ENCODE measurements at places on chromosomes 16 and 17.
A peak's percentile ranks its signal among the peaks of the same experiment; 100 is the strongest.

DNA sequence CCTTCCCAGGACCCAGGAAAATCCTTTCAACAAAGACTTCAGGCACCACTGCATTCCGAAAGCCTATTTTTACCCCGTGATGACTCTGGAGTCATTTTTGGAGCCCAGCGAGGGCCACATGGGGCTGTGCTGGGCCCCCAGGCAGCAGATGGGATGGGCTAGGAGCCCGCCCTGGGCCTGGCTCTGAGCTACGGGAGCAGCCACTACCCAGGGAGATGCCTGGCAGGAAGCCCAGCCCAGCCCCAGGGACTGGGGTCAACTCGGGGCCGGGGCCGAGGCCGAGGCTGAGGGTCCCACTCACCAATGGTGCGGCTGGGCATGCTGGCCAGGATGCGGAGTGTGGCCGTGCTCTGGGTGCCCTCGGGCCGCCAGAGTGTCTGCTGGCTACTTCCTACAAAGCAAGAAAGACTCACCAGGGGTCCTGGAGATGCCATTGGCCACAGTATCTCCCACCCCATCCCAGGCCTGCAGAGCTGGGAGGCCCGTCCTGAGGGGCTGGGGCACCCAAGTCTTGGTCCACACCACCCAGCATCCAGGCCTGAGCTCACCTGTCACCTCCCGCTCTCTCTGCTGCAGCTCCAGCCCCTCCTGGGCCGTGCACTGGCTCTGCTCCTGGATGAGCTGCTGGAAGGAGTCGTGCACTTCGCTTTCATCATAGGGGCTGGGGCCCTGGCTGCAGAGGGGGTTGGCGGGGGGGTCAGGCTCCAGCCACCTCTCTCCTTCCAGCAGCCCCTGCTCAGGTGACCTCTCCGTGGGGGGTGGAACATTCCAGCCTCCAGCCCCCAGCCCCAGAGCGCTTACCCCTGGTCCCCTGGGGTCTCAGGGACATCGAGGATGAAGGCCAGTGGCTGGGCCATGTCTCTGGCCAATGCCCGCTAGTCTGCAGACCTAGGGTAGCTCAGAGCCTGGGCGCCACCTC lies 2.3 kb downstream of the TMC6 start:
- peaks cover 8% of the 10 kb centered on the region for H3K4me1 ChIP-seq
- H3K4me3 ChIP-seq, result no peak overlapping the region
- H3K36me3 ChIP-seq, result no peaks in the 10 kb centered on the region
- H3K27ac ChIP-seq, result no peak overlapping the region

DNA sequence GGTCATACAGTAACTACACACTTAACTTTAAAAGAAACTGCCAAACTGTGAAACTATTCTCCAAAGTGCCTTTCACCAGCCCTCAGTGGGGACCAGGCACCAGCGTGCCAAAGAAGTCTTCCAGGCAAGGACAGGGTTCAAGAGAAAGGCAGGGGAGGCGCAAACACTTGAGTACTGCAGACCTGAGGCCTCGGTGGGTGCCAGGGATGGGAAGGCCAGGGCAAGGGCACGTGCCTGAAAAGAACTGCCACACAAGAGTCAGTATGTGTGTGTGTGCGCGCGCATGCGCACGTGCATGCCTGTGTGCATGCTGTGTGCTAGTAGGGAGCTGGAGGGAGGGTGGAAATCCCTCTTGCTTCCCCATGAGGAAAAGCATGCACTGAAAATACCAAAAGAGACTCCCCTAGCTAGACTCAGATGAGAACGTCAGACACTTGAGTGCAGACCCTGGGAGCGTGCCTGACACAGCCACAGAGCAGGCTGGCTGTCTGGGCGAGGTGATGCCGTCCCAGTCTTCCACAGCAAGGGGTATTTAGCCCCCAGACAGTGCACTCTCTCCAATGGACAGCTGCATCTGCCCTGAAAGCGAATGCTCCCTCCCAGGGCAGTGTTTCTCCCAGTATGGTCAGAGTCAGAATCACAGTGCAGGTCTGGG lies 40.1 kb upstream of the GSG1L start:
- DNase-seq, result no peak
- peaks cover 24% of the 10 kb centered on the region for H3K36me3 ChIP-seq
- no peaks in the 10 kb centered on the region for H3K4me1 ChIP-seq
- H3K27ac ChIP-seq, result no peak overlapping the region

GRCh38 chr17:19242323-19242722 lies 5.2 kb downstream of the EPN2 start:
- no peaks in the 10 kb centered on the region for H3K27me3 ChIP-seq
- DNase-seq, result no peak
- H3K4me1 ChIP-seq, result peaks cover 3% of the 10 kb centered on the region
- peak overlapping the region; percentile 12 for H3K27ac ChIP-seq

DNA sequence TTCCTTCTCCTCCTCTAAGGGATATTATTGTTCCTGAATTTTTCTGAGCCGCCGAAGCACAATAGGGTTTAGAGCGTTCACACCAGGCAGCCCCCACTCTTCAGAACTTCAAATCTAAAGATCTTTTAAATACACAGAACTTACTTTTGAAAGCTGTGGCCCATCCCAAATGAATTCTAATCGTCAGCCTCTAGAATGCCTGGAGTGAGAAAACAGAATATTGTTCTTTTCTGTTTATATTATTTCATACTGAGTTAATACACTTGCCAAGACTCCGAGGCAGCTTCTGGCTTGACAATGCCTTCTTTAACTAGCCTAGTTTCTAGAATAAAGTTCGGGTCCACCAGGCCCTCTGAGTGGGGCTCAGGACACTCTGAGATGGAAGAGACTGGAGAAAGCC lies 405.6 kb downstream of the WWOX start:
- no peaks in the 10 kb centered on the region for H3K36me3 ChIP-seq
- H3K4me1 ChIP-seq, result no peaks in the 10 kb centered on the region
- no peaks in the 10 kb centered on the region for H3K27me3 ChIP-seq

GRCh38 chr16:79560318-79560717 lies 40.2 kb downstream of the MAF start:
- H3K27me3 ChIP-seq, result no peaks in the 10 kb centered on the region
- no peaks in the 10 kb centered on the region for H3K4me1 ChIP-seq
- no peak for DNase-seq
- no peaks in the 10 kb centered on the region for H3K36me3 ChIP-seq

DNA sequence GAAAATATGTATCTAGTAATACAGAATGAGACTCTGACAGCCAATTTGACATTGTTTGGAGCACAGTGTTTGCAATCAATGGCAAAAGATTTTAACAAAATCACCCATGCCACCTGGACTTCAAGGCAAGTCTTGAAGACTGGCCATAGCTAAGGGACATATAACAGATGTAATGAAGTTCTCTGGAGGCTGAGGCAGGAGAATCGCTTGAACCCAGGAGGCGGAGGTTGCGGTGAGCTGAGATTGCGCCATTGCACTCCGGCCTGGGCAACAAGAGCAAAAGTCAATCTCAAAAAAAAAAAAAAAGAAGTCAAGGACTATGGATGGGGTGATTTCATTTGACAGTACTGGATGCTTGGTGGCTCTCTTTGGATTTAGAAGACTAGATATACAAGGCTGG lies 5.6 kb upstream of the BPTF start:
- no peak overlapping the region for H3K4me3 ChIP-seq
- H3K36me3 ChIP-seq, result no peaks in the 10 kb centered on the region
- no peak overlapping the region for H3K27ac ChIP-seq
- DNase-seq, result no peak
- H3K4me1 ChIP-seq, result no peaks in the 10 kb centered on the region

GRCh38 chr17:73489333-73489732 lies 154.9 kb downstream of the SDK2 start:
- no peaks in the 10 kb centered on the region for H3K4me1 ChIP-seq
- H3K36me3 ChIP-seq, result no peaks in the 10 kb centered on the region
- H3K27ac ChIP-seq, result no peak overlapping the region
- no peaks in the 10 kb centered on the region for H3K27me3 ChIP-seq
- no peak overlapping the region for H3K4me3 ChIP-seq
- DNase-seq, result no peak

DNA sequence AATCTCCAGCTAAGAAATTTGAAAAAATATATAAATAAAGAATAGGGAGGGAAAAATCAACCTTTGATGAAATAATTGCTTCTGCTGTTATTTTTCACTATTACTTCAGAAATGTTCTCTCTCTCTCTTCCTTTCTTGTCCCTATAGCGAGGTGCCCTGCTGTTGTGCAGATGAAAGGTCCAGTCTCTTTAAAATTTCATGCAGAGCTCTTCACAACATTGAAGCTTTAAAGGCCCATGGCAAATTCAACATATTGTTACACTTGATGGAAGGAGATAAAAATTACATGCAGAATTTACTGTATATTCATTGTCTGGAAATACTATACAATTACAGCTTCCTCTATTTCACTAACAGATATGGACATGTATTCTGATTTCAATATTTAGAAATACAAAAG lies 86.4 kb upstream of the PSMD7 start:
- DNase-seq, result no peak
- no peak overlapping the region for H3K4me3 ChIP-seq
- H3K4me1 ChIP-seq, result no peaks in the 10 kb centered on the region
- H3K27ac ChIP-seq, result no peak overlapping the region

GRCh38 chr17:51673070-51673469 lies 412.7 kb downstream of the UTP18 start:
- H3K4me1 ChIP-seq, result no peaks in the 10 kb centered on the region
- H3K4me3 ChIP-seq, result no peak overlapping the region
- H3K36me3 ChIP-seq, result no peaks in the 10 kb centered on the region
- H3K27ac ChIP-seq, result no peak overlapping the region
- DNase-seq, result no peak

- H3K36me3 ChIP-seq, result no peaks in the 10 kb centered on the region
- DNase-seq, result peak; percentile 69
- H3K27ac ChIP-seq, result no peak overlapping the region
- H3K4me1 ChIP-seq, result peaks cover 14% of the 10 kb centered on the region
Observed at GRCh38 chr16:85428168-85428898, 184.8 kb upstream of the GSE1 start.

- H3K27ac ChIP-seq, result peak overlapping the region; percentile 78
- H3K27me3 ChIP-seq, result no peaks in the 10 kb centered on the region
- H3K4me3 ChIP-seq, result peak overlapping the region; percentile 92
- peaks cover 11% of the 10 kb centered on the region for H3K4me1 ChIP-seq
- no peak for DNase-seq
Observed at GRCh38 chr17:67364847-67365737, 1.3 kb downstream of the PSMD12 start.

GRCh38 chr17:76726776-76727718 lies at the start of gene METTL23:
METTL23 (plus strand) TSS chr17:76726839; CDS start chr17:76729711, 2,872 bp downstream.
- peak within 1 kb of the TSS; percentile 100 for H3K27ac ChIP-seq
- DNase-seq, result peak; percentile 87
- H3K36me3 ChIP-seq, result peaks cover 12% of the 10 kb centered on the region
- H3K4me3 ChIP-seq, result peak within 1 kb of the TSS; percentile 82

- no peaks in the 10 kb centered on the region for H3K27me3 ChIP-seq
- H3K36me3 ChIP-seq, result peaks cover 12% of the 10 kb centered on the region
- H3K4me3 ChIP-seq, result peak overlapping the region; percentile 86
Observed at GRCh38 chr16:66881014-66881417, 701 bp downstream of the PDP2 start.

- DNase-seq, result no peak
- no peak overlapping the region for H3K27ac ChIP-seq
- no peak overlapping the region for H3K4me3 ChIP-seq
- H3K4me1 ChIP-seq, result no peaks in the 10 kb centered on the region
Observed at GRCh38 chr17:48522031-48522653, 8.7 kb downstream of the HOXB1 start.

DNA sequence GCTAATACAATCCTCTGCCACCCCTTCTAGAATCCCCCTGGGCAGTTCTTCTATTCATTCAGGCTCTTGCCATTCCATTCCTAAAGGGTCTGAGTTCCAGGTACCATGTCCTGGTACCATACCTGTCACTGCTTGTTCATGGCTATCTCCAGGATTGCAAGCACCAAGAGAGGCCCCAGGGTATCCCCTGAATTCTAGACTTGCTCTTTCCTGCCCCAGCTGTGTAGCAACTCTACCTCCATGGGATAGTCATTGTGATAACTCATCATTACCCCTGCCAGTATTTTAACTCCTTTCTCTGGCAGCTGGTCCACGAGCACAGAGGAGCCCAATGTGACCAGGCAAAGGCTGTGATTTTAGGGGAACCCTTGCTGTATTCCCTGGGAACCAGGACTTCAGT lies 143.7 kb upstream of the CDH5 start:
- no peak for DNase-seq
- no peak overlapping the region for H3K27ac ChIP-seq
- H3K27me3 ChIP-seq, result no peaks in the 10 kb centered on the region
- H3K4me1 ChIP-seq, result no peaks in the 10 kb centered on the region

GRCh38 chr16:70746708-70747424 lies 54.1 kb downstream of the VAC14 start:
- no peak overlapping the region for H3K4me3 ChIP-seq
- H3K27me3 ChIP-seq, result no peaks in the 10 kb centered on the region
- H3K36me3 ChIP-seq, result no peaks in the 10 kb centered on the region
- DNase-seq, result peak; percentile 68

DNA sequence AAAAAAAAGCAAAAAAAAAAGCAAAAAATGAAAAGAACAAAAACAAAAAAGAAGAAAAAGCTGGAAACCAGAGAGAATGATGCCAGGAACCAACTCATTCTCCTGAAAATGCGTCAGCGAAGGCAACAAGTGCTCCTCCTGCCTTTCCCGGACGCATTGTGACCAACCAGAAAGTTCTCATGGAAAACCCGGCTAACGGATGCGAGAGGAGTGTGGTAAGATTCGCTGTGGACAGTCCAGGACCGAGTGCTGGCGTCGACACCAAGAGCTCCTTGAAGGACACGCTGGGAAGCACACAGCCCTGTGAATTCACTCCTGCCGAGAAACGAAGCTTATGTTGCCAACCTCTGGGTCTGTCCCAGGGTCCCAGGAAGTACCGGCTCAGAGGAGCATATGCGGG lies 43.4 kb downstream of the METRNL start:
- DNase-seq, result no peak
- H3K36me3 ChIP-seq, result no peaks in the 10 kb centered on the region
- no peak overlapping the region for H3K27ac ChIP-seq
- no peaks in the 10 kb centered on the region for H3K4me1 ChIP-seq

- H3K27ac ChIP-seq, result no peak overlapping the region
- peaks cover 4% of the 10 kb centered on the region for H3K4me1 ChIP-seq
- H3K4me3 ChIP-seq, result no peak overlapping the region
- H3K36me3 ChIP-seq, result no peaks in the 10 kb centered on the region
- no peaks in the 10 kb centered on the region for H3K27me3 ChIP-seq
Observed at GRCh38 chr17:44942456-44942855, 5.1 kb downstream of the KIF18B start.

- H3K36me3 ChIP-seq, result no peaks in the 10 kb centered on the region
- peaks cover 54% of the 10 kb centered on the region for H3K4me1 ChIP-seq
- peak overlapping the region; percentile 3 for H3K4me3 ChIP-seq
- H3K27ac ChIP-seq, result peak overlapping the region; percentile 75
Observed at GRCh38 chr16:88478889-88479792, 26.1 kb downstream of the ZFPM1 start.

DNA sequence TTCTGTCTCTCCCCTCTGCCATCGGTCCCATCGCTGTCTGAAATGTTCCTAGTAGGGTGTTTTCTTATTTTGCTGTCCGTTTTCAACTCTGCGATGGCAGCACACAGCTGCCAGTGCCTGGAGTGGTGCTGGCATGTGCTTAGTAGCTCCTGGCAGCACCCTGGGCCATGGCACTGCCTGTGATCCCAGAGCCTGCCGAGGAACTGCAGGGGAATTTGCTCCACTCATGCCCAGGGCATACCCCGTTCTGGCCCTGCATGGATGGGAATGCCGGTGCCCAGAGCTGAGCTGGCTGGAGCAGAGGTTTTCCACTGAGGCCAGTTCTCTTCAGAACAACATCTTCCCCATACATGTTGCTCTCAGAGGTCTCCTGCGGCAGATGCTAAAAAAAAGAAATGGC lies 43.1 kb downstream of the GPT2 start:
- H3K4me1 ChIP-seq, result no peaks in the 10 kb centered on the region
- no peaks in the 10 kb centered on the region for H3K27me3 ChIP-seq
- no peak for DNase-seq
- H3K4me3 ChIP-seq, result no peak overlapping the region
- H3K36me3 ChIP-seq, result no peaks in the 10 kb centered on the region

Measured in pancreas (tissue), 10 donors.